ENCODE measurements at places on chromosomes 2 and 18. TPM values are rescaled to one million over a fixed set of nuclear protein-coding genes. Genes with fewer than 3 reads are reported as not detected.

Gene ZNF532
- total RNA-seq: 211 TPM

Gene UGT1A3
- not detected for total RNA-seq

Gene ZNF397
- 45.8 TPM for total RNA-seq

Gene REG1B
- total RNA-seq: not detected

Gene CEP192
- 27.2 TPM for total RNA-seq

Gene GREB1
- 2.4 TPM for total RNA-seq

Gene MYO7B
- 0.78 TPM for total RNA-seq

Gene TXNDC2
- 8.8 TPM for total RNA-seq

Gene SERPINB7
- 0.14 TPM for total RNA-seq

Gene CYTIP
- 4.5 TPM for total RNA-seq

Gene XIRP2
- not detected for total RNA-seq

Gene PROC
- total RNA-seq: not detected

Gene CAPN14
- total RNA-seq: not detected

Gene PARD3B
- 25.7 TPM for total RNA-seq

Gene CDH2
- total RNA-seq: 37.9 TPM

Gene LYG1
- 5.8 TPM for total RNA-seq

Gene MBD1
- total RNA-seq: 103 TPM

Gene IL1RN
- 1.6 TPM for total RNA-seq

Gene TNS1
- total RNA-seq: 2,296 TPM

Gene FZD7
- total RNA-seq: 14.0 TPM

Gene CSRNP3
- total RNA-seq: 1.8 TPM

Gene CD8B2
- not detected for total RNA-seq
